ENCODE measurements at places on chromosomes 3 and 15. TPM values are rescaled to one million over a fixed set of nuclear protein-coding genes. Genes with fewer than 3 reads are reported as not detected.
A peak's percentile ranks its signal among the peaks of the same experiment; 100 is the strongest.

The ESYT3 gene
- total RNA-seq, result 0.52 TPM

DNA sequence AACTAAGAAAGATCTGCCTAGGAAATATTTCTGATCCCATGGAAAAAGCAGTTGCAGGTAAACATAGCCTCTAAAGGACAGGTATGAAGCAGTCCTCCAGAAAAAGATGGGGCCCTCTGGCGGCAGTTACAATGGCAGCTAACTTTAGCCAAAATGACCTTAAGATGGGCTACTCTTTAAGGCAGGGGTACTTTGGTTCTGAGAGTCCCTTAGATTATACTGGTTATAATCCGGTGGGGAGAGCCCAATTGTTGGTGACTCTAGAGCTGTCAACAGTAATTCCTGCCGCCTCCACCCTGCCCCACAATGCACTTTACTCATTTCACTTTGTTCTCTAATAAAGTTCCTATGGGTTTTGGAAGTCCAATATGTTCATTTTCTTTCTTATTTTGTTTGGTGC lies 412.8 kb upstream of the WNT5A start:
- DNase-seq, result no peak

DNA sequence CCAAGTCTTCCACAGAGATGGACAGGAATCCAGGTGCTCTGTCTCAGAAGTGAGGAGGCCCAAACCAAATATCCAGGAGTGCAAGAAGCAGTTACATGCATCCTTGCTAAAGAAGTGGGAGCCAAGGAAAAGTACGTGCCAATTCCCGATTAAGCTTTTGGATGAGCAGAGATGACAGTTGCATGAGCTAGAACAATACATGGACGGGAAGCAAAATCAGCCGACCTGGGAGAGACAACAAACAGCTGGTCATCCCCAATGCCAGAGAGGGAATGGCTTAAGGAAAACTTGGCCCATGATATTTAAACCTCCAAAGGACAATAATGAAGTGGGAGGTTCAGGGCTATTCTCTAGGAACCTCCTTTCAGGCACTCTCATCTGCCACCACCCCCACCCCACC lies 86.0 kb upstream of the ABHD17C start:
- no peak for DNase-seq

The C2CD4B gene
- not detected for total RNA-seq

DNA sequence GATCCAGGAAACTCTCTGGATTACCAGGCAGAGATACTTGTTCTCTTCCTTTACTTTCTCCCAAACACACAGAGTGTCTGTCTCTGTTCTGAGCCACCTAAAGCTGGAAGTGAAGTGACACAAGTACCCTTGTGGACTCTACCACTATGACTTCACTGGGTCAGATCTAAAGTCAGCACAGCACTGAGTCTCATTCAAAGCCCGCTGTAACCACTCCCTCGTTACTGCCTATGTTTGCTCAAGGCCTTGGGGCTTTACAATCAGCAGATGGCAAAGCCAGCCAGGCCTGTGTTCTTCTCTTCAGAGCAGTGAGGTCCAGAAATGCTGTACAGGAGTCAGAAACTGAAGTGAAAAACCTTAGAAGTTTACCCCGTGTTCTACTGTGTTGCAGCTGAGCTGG lies 588.3 kb upstream of the SEMA6D start:
- DNase-seq, result no peak

The TMCO5A gene
- not detected for total RNA-seq

GRCh38 chr15:65020419-65020818 lies 9.0 kb downstream of the MTFMT start:
- DNase-seq, result no peak

GRCh38 chr15:74032046-74032445 lies 37.5 kb downstream of the PML start:
- DNase-seq, result no peak

DNA sequence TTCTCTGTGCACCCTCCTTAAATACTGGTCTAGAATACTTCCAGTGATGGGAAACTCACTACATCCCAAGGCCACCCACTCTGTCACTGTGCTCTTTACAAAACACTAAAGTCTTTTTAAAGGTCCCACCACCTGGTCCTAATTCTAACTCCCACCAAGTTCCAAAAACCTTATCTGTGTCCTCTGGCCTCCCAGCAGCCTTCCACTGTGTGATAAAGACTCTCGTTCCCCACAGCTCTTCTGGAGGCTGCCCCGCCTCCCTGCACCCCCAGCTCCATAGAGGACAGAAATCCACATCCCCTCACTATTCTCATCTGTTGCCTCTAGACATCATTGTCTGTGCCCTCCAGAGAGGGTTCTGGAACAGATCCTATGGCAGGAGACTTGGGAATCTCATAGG lies 276.4 kb downstream of the FAM43A start:
- no peak for DNase-seq

DNA sequence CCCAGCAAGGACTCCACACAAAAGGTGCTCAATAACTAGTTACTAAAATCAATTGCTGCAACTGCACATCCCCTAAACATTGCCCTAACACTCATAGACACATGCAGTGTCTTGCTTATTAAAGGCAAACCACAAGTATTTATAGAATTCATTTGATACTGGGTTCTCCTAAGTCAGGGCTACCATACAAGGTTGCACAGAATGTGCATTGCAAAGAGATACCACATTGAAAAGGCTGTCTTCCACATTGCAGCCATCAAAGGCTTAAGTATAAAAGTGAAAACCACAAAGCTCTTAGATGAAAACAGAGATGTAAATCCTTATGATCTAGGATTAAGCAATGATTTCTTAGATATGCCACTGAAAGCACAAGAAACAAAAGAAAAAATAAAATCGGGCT lies 33.6 kb upstream of the TOPAZ1 start:
- DNase-seq, result peak; percentile 56

GRCh38 chr15:42365921-42366550 lies 6.7 kb downstream of the CAPN3 start:
- DNase-seq, result no peak

The NANOGP8 gene
- total RNA-seq, result not detected

- peak; percentile 18 for DNase-seq
Measured at GRCh38 chr15:77409259-77410156, 10.4 kb downstream of the PEAK1 start.

DNA sequence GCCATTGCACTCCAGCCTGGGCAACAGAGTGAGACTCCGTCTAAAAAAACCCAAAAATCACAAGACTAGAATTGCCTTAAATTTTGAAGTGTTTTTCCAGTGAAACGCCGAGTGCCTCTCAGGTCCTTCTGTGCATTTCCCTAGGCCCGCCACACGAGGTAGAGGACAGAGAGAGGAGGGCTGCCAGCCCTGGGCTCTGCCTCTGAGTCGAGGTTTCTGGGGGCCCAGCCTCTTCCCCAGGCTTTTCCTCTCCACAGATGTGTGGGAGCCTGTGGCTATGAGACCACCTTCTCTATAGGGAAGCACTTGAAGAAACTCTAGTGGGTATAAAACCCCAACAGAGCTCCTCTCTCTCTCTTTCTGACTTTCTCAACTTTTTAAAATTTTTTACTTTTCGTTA lies 10.9 kb upstream of the EHD4 start:
- DNase-seq, result no peak

- DNase-seq, result peak; percentile 26
Measured at GRCh38 chr3:82044930-82045705, 283.7 kb upstream of the GBE1 start.

The CAV3 gene
- not detected for total RNA-seq

DNA sequence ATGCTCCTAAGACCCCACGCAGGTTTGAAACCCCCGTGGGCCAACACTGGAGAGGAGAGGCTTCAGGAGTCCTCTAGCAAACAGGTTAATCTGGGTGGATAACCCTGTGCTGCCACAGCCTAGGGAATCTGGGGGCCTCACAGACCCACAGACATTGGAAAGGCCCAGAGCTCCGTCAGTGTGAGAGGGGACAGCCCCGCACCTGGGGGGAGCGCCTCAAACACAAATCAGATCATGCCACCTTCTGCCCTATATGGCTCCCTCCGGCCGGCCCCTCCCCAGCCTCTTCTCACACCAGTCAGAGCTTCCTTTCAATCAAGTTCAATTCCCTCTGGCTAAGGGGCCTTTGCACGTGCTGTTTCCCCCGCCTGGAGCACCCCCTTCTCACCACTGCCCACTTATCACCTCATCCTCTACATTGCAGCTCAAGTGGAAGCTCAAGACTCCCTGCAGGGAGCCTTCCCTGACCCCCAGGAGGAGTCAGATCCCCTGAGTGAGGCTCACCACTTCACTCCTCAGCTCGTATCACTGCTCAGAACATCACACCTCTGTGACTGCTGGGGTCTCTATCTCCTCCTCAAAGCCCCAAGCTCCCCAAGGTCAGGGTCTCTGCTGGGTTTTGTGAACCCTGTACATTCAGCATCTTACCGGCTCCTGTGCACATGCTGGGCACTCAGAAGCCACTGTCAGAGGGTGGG lies 24.1 kb downstream of the FBLN2 start:
- DNase-seq, result no peak

DNA sequence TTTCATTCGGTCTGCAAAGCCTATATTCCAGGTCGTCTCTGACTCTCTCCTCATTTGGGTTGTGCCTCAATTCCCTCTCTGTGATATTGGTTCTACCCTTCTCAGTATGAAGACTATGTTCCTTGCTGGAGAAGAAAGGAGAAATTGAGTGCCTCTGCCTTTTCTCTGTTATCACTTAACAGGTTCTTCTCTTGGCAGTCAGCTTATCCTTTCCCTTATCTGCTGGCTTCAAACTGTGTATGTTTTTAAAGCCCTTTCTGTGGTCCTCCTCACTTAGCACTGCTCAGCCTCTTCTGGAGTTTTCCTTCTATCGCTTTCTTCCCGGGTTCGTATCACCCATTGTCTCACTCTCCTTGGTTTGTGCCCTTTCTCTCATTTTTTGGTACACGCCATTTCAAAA lies 65.3 kb upstream of the FSTL1 start:
- DNase-seq, result no peak

The DAPK2 gene
- total RNA-seq, result 7.3 TPM

The NECTIN3 gene
- 76.6 TPM for total RNA-seq

- DNase-seq, result no peak
Measured at GRCh38 chr15:69015591-69015990, 1.1 kb downstream of the NOX5 start.

DNA sequence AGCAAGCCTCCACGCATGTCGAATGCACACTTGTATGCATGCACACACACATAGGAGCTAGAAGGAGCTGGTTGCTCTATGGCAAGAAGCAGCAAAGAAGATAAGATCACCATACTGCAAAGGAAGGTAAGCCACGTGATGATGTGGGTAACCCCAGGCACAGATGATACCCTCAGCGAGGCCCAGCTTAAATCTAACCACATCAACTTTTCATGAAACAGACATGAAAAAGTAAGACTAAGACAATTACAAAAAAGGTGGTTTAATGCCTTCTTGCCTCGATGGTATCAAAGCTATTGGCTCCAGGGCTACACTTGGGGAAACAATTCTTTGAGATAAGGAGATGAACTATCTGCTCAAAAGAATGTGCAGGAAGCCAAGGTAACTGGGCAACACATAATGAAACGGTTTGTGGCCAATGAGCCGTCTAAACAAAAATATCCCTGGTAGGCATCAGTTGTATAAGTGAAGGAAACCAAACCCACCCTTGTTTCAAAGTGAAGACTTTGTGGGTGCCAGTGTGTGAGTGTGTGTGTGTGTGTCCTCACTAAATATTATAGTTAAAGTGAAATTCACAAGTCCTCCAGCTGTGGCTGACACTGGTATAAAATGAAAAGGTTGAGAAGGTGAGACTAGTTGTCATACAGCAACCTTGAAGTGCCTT lies 365.7 kb upstream of the ICE2 start:
- DNase-seq, result no peak

The MRPS11 gene
- 49.3 TPM for total RNA-seq

The PRTG gene
- 2.7 TPM for total RNA-seq

The CNTN3 gene
- not detected for total RNA-seq

All from M059J (cell line).